ENCODE measurements at places on chromosomes 13 and 19.

- no peak overlapping the region for H3K4me3 ChIP-seq
- H3K27me3 ChIP-seq, result no peaks in the 10 kb centered on the region
- DNase-seq, result no peak
- no peaks in the 10 kb centered on the region for H3K36me3 ChIP-seq
Measured at GRCh38 chr13:76214001-76214400, 577.9 kb downstream of the LMO7 start.

DNA sequence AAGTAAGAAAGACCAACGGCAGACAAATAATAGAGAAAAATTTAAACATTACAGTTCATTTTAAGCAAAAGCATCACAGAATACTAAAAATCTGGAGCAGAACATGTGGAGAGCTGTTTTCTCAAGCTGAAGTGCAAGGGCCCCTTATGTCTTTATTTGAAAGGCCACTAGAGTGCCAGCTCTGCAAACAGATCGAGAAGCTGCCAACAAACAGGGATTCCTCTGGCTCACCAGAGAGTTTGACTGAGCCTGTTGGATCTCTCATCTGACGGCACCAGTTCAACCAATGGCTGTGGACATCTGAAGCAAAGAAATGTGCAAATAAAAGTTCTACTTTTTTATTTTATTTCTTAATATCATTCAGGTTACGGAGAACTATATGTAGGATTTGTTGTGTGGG is 119.7 kb downstream of the COL4A2 start:
- peaks cover 77% of the 10 kb centered on the region for H3K27me3 ChIP-seq
- H3K36me3 ChIP-seq, result no peaks in the 10 kb centered on the region
- peaks cover 5% of the 10 kb centered on the region for H3K4me1 ChIP-seq
- DNase-seq, result no peak

- no peak overlapping the region for H3K4me3 ChIP-seq
- H3K27me3 ChIP-seq, result no peaks in the 10 kb centered on the region
- H3K4me1 ChIP-seq, result no peaks in the 10 kb centered on the region
- no peak for DNase-seq
- H3K27ac ChIP-seq, result no peak overlapping the region
- no peaks in the 10 kb centered on the region for H3K36me3 ChIP-seq
Measured at GRCh38 chr19:28305513-28305912, 907.4 kb downstream of the UQCRFS1 start.

DNA sequence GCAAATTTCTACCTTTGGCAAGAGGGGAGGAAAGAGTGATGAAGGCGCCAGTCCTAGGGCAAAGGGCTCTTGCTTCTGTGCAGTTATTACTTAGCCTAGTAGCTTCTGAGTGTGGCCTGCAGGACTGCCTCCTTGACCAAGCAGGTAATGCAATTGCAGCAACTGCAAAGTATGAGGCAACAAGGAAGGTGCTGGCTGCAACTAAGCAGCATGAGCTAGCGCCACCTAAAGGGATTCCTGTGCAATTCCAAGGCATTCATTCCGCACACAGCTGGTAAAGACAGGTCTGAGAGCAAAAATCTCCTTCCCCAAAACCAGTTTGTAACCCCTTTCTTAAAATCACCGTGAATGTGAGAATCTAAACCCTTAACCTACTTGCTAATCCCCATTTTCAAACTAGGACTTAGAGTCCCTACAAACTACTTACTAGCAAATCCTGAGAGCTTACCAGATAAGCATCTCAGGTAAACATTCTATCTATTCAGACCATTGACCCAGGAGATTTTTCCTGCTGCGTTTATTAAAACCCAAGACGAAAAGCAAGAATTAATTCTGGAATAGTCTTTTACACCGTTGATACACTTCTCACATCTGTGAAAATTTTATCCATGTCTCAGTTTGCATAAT is 62.9 kb downstream of the DCT start:
- peaks cover 1% of the 10 kb centered on the region for H3K36me3 ChIP-seq
- H3K27ac ChIP-seq, result no peak overlapping the region
- no peak overlapping the region for H3K4me3 ChIP-seq
- peaks cover 3% of the 10 kb centered on the region for H3K4me1 ChIP-seq
- peaks cover 37% of the 10 kb centered on the region for H3K27me3 ChIP-seq

DNA sequence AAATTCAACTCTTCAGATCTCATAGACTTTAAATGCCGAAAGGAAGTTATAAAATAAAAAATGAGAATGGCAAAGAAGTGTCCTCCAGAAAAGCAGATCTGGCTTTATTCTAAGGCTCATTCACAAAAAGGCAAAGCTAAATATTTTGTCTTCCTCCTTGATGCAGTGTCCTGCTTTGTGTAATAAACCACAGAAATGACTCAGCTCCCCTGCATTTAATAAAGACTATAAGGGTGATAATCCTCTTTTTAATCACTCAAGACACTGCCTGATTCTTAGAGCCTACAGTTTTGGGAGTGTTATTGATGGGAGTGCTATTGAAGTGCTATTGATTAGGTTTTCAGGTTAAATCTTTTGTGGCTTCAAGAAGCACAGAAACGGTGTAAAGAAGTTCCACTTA is 482.0 kb downstream of the PCDH20 start:
- DNase-seq, result no peak
- H3K4me3 ChIP-seq, result no peak overlapping the region
- H3K27ac ChIP-seq, result no peak overlapping the region
- no peaks in the 10 kb centered on the region for H3K27me3 ChIP-seq
- H3K4me1 ChIP-seq, result no peaks in the 10 kb centered on the region

Data from T-helper 17 cell (primary cell).